Activated CD4-positive, alpha-beta T cell treated with anti-CD3 and anti-CD28 coated beads, Interleukin-2, amount 10 ng/mL, durations not matched to agents 7 days and 5 days (primary cell): ENCODE measurements at places on chromosomes 1 and 21.

DNA sequence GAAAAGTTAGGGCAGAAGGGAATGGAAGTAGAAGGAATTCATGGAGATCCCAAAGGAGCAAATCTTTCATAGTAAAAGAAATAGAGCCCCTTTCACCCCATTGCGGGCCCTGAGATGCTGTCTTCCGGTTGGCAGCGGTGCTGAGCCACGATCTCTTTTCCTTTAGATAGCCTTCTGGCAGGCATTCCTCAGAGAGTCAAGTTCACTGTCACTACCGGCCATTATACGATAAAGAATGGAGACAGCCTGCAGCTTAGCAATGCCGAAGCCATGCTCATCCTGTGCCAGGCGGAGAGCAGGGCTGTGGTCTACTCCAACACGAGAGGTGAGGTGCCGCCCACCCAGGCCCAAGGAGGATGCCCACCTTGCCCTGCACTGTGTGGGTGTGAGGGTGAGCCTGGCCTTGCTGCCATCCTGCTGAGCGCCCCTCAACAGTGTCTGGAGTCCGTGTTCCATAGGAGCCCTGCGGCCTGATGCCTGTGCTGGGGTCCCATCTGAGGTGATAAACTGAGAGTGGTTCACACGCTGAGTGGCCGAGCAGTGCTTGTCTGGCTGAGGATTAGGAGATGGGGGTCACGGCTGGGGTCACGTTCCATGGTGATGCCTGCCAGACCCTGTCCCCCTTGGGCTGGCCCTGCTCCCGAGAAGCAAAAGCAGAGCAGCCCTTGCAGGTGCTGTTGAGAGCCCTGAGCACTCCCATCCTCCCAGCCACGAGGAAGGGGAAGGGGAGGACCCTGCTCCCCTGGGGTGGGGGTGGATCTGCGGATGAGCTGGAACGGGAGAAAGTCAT is 20.4 kb upstream of the PWP2 start:
- no peak for DNase-seq

DNA sequence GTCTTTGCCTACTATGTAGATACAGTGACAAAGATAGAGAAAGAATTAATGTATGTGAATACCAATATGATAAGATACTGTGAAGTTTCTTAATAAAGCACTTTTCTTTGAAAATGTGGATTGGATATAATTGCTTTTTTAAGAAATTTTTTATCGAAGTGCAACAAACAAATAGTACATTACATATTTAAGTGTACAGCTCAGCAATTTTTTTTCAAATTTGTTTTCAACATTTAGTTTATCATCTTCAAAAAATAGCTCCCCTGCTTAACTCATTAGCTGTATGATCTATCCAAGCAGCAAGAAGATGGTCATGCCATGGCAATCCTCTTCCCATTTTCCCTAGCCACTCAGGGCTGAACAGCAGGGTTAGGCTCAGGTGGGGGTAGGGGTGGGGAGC is 40.5 kb downstream of the NEK7 start:
- DNase-seq: no peak

GRCh38 chr1:16226490-16227179 is 10.3 kb downstream of the CPLANE2 start:
- DNase-seq: no peak

DNA sequence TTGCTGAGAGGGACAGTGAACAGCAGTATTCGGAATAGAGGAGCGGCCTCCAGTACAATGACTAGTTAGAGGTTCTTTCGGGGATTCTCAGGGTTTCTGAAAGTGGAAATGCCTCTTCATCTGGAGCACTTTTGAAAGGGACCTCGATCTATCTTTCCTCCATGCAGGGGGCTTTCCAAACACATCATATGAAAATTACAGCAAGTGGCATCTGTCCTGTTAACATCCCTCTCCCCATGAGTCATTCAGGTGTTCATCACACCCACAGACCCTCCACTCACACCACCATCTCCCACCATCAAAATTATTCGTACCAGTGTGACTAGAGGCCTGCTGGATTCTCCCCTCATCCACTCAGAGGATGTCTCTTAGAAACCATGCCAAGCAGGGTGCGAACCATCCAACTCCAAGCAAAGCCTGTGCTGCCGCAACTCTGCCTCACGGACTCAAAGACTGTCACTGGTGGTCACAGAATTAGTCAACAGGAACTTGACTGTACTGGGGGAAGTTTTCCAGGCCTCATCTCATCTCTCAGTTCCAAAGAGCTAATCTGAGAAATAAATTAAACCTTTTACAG is 211.1 kb downstream of the MRPL39 start:
- peak; percentile 36 for DNase-seq

DNA sequence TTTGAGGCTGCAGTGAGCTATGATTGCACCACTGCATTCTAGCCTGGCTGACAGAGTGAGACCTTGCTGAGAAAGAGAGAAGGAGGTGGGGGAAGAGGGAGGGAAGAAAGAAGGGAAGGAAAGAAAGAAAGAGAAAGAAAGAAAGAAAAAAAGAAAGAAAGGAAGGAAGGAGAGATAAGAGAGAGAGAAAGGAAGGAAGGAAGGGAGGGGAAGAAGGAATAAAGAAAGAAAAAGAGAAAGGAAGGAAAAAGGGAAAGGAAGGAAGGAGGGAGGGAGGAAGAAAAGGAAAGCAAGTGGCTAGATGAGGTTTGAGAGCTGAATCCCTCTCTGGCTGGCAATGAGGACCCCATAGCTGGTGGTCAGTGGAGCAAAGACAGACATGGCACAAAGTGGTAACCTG is 20.4 kb downstream of the MT1HL1 start:
- no peak for DNase-seq

GRCh38 chr1:114075546-114076242 is 78.0 kb downstream of the SYT6 start:
- no peak for DNase-seq

GRCh38 chr21:31624961-31625491 is 34.5 kb upstream of the SOD1 start:
- no peak for DNase-seq

GRCh38 chr1:109777980-109778625 is 14.4 kb upstream of the EPS8L3 start:
- no peak for DNase-seq

GRCh38 chr1:55060133-55060999 is 21.0 kb downstream of the PCSK9 start:
- DNase-seq: no peak

GRCh38 chr1:2111674-2112035 is 61.4 kb downstream of the PRKCZ start:
- DNase-seq: no peak
